PC-3 (cell line): ENCODE measurements at places on chromosomes 11 and 22. TPM values are rescaled to one million over a fixed set of nuclear protein-coding genes. Genes with fewer than 3 reads are reported as not detected.

Gene SMDT1
- total RNA-seq, result 17.5 and 18.3 TPM in 2 replicates

Gene MMP7
- 0.18 TPM in 1 of 2 replicates, not detected in the other for total RNA-seq

- no peak for DNase-seq
These were observed at the start of gene SAA2 for GRCh38 chr11:18248561-18248960. TSS of gene SAA2 (minus strand) at chr11:18248668. CDS start at chr11:18248011, 657 bp downstream.

Gene HBG2
- not detected in 2 replicates for total RNA-seq

Gene OR51B4
- 0.11 TPM in 1 of 2 replicates, not detected in the other for total RNA-seq
